Upper lobe of left lung (tissue), 6 donors: ENCODE measurements at places on chromosomes 1 and 21.

GRCh38 chr1:168803806-168804510 is 75.0 kb upstream of the DPT start:
- no peak overlapping the region for H3K4me3 ChIP-seq
- H3K36me3 ChIP-seq: no peaks in the 10 kb centered on the region
- no peak overlapping the region for H3K27ac ChIP-seq
- no peak for DNase-seq

DNA sequence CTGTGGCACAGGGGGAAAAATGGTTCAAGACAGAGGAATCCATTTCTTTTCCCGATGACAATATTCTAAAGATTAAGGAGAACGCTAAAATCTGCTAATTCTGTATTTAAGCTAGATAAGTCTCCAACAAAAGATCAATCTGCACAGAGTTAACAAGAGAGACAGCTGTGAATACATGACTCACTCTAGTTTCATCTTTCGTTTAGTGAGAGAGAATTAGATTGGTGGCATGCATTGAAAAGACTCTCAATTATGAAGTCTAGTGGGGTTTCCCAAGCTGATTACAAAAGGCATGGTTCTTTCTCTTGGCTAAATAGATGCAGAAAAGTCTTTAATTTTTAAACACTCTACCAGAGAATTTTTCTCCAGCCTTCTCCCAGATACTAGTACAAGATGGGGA is 34.4 kb downstream of the CAPN9 start:
- H3K4me1 ChIP-seq: no peaks in the 10 kb centered on the region
- no peak overlapping the region for H3K4me3 ChIP-seq
- no peaks in the 10 kb centered on the region for H3K36me3 ChIP-seq
- no peak overlapping the region for H3K27ac ChIP-seq

GRCh38 chr1:193525411-193525810 is 339.0 kb upstream of the B3GALT2 start:
- no peak overlapping the region for H3K4me3 ChIP-seq
- H3K27ac ChIP-seq: no peak overlapping the region

DNA sequence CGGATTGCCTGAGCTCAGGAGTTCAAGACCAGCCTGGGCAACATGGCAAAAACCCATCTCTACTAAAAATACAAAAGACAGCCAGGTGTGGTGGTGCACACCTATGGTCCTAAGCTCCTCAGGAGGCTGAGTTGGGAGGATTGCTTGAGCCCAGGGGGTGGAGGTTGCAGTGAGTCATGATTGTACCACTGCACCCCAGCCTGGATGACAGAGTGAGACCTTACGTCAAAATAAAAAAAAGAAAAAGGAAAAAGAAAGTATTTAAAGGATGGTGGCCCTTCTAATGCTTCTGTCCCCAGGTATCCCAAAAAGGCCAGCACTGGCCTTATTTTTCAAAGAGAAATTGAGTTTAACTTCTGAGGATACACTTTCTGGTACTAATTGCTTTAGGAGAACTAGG is 1.7 kb downstream of the IKBKE start:
- H3K36me3 ChIP-seq: peaks cover 16% of the 10 kb centered on the region
- no peaks in the 10 kb centered on the region for H3K27me3 ChIP-seq
- DNase-seq: no peak
- H3K4me3 ChIP-seq: no peak overlapping the region
- no peak overlapping the region for H3K27ac ChIP-seq

GRCh38 chr1:10625554-10625953 is 150.8 kb downstream of the PEX14 start:
- H3K27me3 ChIP-seq: no peaks in the 10 kb centered on the region
- peak; percentile 6 for DNase-seq

- no peak for DNase-seq
- H3K27ac ChIP-seq: no peak overlapping the region
- H3K4me3 ChIP-seq: no peak overlapping the region
- no peaks in the 10 kb centered on the region for H3K36me3 ChIP-seq
- no peaks in the 10 kb centered on the region for H3K4me1 ChIP-seq
These were observed 89.2 kb upstream of the MARK1 start for GRCh38 chr1:220438741-220439140.
